ENCODE measurements at places on chromosomes 5 and 9.
A peak's percentile ranks its signal among the peaks of the same experiment; 100 is the strongest.

DNA sequence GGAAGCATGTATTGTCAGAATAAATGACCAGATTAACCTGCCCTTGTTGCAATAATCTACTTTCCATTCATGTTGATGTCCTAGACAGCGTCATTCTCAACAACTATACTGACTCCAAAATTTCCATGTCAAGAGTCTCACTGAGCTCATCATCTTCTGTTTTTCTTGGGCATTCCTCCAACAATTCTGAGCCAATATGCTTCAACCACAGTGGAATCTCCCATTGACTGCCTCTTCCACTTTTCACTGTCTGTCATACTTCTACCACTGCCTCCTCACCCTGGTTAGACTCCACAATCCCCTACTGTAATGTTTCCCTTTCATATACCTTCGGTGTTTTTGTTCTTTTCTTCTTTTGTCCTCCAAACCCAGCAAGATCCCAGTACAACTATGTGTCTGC, 162.8 kb downstream of the TLE1 start:
- no peak overlapping the region for H3K4me3 ChIP-seq
- no peaks in the 10 kb centered on the region for H3K36me3 ChIP-seq
- DNase-seq, result peak; percentile 93

GRCh38 chr5:134079748-134080581, 34.5 kb upstream of the TCF7 start:
- H3K4me3 ChIP-seq, result no peak overlapping the region
- peaks cover 23% of the 10 kb centered on the region for H3K27me3 ChIP-seq

DNA sequence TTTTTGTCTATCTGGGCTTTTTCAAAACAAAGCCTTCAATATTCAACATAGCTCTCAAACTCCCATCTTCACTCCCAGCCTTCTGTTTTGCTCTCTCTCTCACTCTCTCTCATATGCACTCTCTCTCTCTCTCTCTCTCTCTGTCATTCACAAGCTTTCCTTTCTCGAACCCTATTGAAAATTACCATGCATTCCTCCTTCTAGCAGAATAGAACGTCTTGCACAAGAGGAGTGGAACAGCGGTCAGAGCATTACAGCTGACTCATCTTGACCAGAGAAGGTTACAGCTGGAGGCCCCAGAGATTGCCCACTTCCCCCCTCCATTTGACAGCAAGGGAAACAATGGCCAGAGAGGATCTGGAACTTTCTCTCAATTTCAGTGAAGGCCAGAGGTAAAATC, 51.0 kb upstream of the LIFR start:
- no peak overlapping the region for H3K4me3 ChIP-seq
- DNase-seq, result peak; percentile 97
- H3K27ac ChIP-seq, result peak overlapping the region; percentile 80
- no peaks in the 10 kb centered on the region for H3K36me3 ChIP-seq
- peaks cover 12% of the 10 kb centered on the region for H3K4me1 ChIP-seq
- no peaks in the 10 kb centered on the region for H3K27me3 ChIP-seq

GRCh38 chr5:180315762-180316212, 23.9 kb upstream of the MAPK9 start:
- H3K4me3 ChIP-seq, result no peak overlapping the region
- H3K27me3 ChIP-seq, result no peaks in the 10 kb centered on the region
- peak; percentile 35 for DNase-seq
- no peaks in the 10 kb centered on the region for H3K4me1 ChIP-seq
- H3K27ac ChIP-seq, result no peak overlapping the region
- H3K36me3 ChIP-seq, result peaks cover 15% of the 10 kb centered on the region

- no peak overlapping the region for H3K27ac ChIP-seq
- no peaks in the 10 kb centered on the region for H3K4me1 ChIP-seq
- H3K4me3 ChIP-seq, result no peak overlapping the region
- no peaks in the 10 kb centered on the region for H3K36me3 ChIP-seq
- no peaks in the 10 kb centered on the region for H3K27me3 ChIP-seq
These were observed 155.0 kb downstream of the NFIB start for GRCh38 chr9:14158916-14159315.

Data from IMR-90 (cell line).